ENCODE measurements at places on chromosomes 4 and X.

- DNase-seq, result no peak
Measured at GRCh38 chr4:125181804-125182203, 133.0 kb upstream of the FAT4 start.

DNA sequence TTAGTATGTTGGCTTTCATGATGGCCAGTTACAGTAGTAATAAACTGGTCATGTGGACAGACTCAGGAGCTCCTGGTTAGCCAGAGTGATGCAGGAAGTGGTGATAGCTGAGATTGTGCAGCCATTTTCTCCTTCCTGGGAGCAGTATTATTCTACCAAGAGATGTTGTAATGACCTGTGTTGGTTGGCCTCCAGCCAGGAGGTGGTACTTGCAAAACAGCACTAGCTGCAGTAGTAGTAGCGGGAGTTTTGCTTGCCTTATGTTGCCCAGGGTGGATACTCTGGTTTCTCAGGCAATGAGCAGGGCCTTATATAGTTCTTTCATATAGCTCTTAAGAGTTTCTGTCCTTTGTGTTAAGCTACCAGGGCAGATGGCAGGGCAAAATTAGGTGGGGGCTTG lies 998.8 kb downstream of the GLUD2 start:
- no peak for DNase-seq

GRCh38 chr4:144403893-144404292 lies 242.1 kb upstream of the HHIP start:
- no peak for DNase-seq

DNA sequence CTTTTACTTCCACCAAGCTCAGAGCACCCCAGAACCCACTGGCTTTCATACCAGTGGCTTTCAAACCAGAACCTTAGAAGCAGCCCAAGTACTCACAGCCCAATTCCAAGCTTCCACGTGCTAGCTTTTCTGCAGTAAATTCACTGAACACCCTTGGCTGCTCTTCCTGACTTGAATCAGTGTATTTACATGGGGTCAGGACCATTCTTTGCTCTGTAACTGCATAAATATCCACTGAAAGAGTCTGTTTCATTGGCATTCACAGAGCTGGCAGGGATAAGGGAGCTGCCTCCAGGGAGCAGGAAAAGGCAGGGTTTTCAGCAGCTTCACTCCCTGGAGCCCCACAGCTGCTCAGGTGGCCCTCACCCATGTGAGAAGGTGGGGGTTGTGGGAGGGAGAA lies 43.8 kb downstream of the RAI2 start:
- no peak for DNase-seq

GRCh38 chrX:153469811-153470410 lies 465 bp downstream of the HAUS7 start:
- DNase-seq, result peak; percentile 25

DNA sequence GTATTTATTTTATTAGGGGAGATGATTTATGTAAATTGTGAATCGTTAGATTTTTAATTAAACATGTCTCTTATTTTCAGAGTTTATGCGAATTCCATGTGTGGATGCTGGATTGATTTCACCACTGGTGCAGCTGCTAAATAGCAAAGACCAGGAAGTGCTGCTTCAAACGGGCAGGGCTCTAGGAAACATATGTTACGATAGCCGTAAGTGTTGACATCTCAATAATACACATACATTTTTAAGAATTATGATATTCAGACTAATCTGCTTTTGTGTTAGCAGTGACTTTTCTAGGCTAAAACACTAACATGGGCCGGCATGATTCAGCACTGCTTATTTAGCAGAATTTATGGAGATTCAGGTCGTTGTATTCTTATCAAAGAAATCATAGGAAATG lies 91.2 kb downstream of the RAP1GDS1 start:
- DNase-seq, result no peak

DNA sequence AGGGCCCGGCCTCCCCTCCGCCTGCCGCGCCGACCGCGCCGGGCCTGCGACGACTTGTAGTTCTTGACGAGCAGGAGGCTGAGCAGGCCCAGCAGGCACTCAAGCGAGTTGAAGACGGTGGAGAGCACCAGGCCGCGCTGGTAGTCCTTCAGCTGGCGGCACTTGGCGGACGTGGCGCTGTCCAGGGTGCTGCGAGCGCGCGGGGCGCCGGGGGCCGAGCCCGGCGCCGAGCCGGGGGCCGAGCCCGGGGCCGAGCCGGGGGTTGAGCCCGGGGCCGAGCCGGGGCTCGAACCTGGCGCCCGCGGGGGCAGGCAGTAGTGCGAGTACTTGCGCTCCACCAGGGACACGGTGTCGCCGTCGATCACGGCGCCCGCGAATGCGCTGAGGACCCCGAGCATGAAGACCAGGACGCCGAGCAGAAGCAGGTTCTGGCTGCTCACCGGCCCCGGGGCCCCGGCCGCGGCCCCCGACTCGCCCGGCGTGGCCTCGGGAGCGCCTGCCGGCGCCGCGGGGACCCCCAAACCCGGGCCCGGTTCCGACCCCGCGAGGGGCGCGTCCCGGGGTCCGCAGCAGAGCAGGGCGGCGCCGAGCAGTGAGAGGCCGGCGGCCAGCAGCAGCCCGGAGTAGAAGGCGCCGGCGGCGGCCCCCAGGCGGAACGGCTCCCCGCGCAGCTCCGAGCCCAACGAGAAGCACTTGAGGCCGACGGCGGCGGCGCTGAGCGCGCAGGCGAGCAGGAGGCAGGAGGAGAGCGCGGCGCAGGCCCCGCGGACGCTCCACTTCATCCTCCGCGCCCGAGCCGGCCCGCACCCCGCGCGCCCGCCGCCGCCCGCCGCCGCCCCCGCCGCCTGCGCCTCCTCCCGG lies 584 bp downstream of the TMEM271 start:
- DNase-seq, result no peak

DNA sequence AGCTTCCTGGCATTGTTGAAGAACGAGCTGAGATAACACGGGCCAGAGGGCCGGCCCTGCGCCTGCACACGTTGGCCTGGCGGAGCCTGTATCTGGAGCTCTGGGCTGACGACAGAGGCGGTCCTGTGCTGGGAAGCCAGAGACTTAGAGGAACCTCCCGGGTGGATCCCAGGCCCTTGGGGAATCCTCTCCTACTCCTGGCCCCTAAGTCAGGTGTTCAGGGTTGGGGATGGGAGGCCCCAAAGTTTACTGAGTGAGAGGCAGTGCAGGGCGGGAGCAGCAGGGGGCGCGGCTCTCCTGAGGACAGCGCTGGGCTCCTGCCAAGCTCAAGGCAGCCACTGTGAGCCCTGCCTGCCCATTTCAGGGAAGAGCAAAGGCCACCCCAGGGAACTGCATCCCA lies 2.5 kb upstream of the HTRA3 start:
- DNase-seq, result no peak

DNA sequence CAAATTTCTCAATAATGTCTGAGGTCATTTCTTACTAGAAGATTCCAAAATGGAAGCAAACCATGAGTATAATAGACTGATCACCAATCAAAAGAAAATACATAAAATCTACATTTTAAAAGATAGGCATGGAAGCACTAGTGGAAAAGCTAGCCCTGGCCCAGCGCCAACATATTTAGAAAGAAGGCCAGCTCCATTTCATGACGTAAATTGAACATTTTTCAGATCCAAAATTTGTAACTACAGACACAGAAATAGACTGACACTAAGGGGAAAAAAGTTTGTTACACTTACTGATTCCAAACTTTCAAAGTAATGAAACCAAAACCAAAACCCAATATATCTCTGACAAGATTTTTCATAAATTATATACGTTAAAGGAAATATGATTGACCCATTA lies 117.7 kb downstream of the ADAMTS3 start:
- DNase-seq, result no peak

- no peak for DNase-seq
Measured at GRCh38 chr4:94472056-94472826, 20.5 kb downstream of the PDLIM5 start.

- DNase-seq, result no peak
Measured at GRCh38 chr4:125265846-125266245, 48.9 kb upstream of the FAT4 start.

DNA sequence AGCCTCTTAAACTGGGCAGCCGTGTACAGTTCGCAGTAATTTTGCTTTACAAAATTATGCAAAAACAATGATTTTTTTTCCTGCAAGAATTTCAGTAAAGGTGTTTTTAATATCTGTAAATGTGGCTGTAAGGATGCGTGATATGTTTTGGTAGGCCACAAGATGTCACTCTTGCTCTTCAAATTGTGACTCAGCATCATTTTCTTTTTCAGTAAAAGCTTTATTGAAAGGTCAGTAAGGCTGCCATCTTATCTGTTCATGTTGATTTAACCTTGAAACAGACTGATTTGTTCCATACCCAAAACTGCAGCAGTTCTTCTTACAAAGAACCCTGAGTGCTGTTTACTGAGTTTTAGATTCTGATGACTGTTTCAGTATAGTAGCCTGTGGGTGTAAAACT lies 39.9 kb downstream of the TXLNG start:
- no peak for DNase-seq

DNA sequence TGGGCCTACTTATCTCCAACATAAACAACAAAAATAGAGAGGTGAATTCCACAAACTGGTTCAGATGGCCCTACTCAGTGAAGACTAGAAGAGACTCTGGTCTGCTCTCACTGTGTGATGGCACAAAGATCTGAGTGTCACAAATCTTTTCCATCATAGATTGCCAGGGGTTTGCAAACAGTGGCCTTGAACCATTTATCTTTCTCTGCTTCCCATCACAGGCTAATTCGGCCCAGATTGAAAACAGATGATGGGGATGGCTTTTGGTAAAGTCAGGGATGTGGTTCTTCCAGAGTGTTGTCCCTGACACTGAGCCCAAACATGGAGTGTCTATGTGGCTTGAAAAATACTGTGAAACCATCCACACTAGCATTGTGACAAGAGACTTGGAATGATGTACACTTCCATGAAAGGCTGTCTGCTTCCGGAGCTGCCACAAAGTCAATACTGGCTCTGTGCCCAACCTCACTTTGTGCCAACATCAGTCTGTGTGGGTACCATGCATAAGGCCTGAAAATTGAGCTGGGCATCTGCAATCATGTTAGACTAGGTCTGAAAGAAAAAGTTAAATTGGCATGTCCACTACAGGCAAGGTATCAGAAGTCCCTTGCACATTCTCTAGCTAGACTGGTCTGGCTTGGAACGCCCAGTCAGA lies 25.2 kb upstream of the PLAC1 start:
- DNase-seq, result no peak

- no peak for DNase-seq
Measured at GRCh38 chr4:77861495-77861894, 1.1 kb upstream of the MRPL1 start.

DNA sequence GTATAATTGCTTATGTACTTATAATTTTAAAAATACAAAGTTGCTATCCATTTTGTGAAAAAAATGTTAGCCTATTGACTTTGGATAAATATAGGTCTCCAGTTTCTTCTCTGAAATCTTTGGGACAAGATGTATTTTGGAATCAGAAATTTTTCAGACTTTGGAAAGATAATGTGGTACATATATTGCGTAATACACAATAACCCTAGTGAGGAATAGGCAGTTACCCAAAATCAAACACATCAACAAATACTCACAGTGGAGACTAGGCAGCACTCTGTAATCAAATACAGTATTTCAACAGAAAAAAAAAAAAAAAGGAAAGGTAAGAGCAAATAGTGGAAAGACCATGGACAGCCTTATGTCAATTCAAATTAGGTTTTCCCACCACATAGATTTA lies 796.8 kb downstream of the ADGRL3 start:
- no peak for DNase-seq

DNA sequence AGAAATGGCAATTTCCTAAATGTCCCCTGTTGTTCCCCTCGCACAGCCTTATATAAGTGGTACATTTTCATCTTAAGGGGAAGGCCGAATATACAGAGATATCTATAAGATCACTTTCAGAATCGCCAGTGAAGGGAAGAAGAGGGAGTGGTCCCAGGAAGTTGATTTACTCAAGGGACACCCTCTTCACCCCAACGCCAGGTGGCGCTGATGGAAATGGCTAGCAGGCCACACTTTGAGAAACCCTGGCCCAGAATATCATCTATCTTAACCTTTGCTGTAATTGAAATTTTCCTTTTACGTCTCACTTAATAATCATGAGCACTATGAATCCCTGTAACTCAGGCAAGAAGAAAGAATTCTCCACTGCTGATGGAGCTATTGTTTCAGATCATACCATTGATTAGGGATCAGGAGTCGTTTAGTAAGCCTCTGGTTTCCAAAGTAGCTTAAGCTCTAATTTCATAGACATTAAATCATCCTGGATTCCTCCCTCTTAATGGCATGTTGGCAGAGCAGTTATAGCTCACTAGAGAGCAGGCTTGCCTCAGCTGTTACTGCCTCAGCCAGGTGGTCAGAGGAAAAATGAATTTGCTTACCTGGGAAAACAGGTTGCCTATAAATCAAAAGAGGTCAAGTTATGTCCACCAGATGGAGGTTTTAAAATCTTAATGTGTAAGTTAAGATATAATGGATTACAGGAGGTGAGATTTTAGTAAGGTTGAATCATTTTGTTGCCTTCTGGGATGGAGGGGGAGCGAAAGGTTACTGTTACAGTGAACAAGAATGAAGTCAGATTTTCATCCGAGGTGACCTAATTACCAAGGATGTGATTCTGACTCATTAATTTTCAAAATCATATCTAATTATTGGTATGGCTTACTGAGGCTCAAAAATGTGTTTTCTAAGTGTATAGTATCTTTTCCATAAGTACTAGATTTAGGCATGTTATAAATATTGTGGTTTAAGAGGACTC lies 941.2 kb upstream of the TENM3 start:
- no peak for DNase-seq

DNA sequence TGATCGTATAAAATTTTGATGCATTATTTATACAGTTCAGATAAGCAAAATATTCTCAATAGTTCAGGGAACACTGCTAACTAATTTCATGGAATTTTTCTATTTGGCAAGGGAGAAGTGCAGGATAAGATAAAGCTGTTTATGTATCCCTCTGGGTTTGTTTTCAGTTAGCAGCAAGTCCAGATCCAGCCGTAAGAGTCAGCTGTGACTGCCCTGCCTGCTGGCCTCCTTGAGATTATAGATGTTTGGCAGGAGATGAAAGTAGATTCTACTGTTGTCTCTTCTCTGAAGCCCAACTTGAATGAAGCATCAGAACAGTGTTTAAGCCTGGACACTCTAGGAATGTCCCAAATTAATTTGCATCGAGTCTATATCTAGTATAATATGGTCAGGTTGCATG lies 29.5 kb downstream of the ANTXR2 start:
- DNase-seq, result no peak

- DNase-seq, result no peak
Measured at GRCh38 chr4:35503435-35503834, 740.9 kb downstream of the ARAP2 start.

Measured in activated CD8-positive, alpha-beta memory T cell treated with anti-CD3 and anti-CD28 coated beads for 48 hours (primary cell).